ENCODE measurements at places on chromosomes 11 and 22.
A peak's percentile ranks its signal among the peaks of the same experiment; 100 is the strongest.

DNA sequence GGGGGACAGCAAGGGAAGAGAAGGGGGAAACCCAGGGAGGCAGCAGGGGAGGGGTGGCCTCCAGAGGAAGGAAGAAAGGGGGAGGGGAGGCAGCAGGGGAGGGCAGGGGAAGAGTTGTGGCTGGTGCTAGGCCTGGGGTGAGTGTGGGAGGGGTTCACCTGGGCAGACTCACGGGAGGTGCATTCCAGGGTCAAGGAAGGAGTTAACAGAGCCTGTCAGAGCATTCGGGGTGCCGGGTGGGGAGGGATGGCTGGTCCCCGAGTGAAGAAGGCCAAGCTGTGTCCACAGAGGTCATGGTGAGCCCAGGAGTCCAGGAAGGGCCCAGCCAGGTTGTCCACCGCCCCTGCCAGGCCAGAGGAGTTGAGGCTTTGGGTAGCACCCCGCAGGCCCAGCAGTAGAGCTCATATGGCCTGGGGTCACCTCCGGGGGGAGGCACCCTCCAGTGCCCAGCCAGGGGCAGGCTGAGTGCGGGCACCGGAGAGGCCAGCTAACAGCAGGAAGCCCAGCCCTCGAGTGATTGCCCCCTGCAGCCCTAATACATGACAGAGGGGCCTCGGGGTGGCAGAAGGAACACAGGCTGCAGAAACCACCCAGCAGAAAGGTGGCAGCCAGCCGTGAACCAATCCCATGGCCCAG is 31.1 kb upstream of the PPARA start:
- DNase-seq, result no peak

DNA sequence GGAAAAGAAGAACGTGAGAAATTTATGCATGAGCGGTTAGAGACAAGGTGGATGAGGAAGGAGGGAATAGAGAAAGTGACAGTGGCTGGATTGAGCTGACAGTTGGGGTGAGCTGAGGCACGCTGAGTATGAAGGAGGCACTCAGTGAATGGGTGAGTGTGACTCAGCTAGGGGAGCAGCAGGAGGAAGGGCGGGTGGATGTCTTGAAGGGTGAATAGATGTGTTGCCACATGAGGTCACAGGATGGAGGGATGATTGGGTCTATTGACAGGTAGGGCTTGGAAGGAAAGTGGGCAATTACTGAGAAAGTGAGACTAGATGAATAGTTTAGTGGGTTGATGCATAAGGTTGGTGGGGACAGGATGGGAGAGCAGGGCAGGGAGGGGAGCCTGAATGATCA is 8.0 kb downstream of the IFITM10 start:
- no peak for DNase-seq

GRCh38 chr11:12494699-12495098 is 117.3 kb downstream of the PARVA start:
- DNase-seq, result no peak

DNA sequence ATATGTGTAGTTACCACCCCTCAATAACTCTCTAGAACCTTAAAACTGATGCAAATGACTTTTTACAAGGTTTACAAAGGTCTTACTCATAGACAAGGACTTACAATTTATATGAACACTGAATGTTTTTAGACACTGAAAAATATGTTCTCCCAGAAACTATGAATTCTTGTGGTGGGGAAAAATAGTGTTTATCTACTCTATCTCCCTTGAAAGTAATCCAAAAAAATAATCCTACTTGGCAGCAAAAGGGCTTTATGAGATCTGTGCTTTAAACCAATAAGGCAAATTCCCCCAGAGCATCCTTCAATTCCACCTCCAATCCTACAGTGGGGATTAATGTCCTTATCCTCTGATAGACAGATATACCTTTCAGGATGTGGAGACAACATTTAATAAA is 1984.1 kb upstream of the RAG2 start:
- no peak for DNase-seq

- no peak for DNase-seq
Measured at GRCh38 chr11:86753459-86753858, 46.9 kb upstream of the PRSS23 start.

- DNase-seq, result no peak
Measured at GRCh38 chr22:17243524-17243923, 24.3 kb upstream of the ADA2 start.

- DNase-seq, result peak; percentile 55
Measured at GRCh38 chr11:45045683-45046471, 95.2 kb upstream of the TP53I11 start.

- peak; percentile 76 for DNase-seq
Measured at GRCh38 chr11:65588199-65589054, 7.2 kb downstream of the KCNK7 start.

DNA sequence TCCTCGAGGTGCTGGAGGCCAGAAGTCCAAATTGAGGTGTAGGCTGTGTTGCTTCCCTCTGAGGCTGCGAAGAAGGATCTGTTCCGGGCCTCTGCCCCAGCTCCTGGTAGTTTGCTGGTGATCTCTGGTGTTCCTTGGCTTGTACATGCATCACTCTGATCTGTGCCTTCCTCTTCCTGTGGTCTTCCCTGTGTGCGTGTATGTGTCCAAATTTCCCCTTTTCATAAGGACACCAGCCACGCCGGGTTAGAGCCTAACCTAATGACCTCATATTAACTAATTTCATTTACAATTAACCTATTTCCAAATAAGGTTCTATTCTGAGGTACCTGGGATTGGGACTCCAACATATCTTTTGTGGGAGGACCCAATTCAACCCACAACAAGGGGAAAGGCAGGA is 21.5 kb downstream of the RIBC2 start:
- no peak for DNase-seq

- no peak for DNase-seq
Measured at GRCh38 chr22:20992456-20993303, 9.2 kb downstream of the THAP7 start.

- DNase-seq, result no peak
Measured at GRCh38 chr11:107217444-107217843, 199.2 kb upstream of the GUCY1A2 start.

GRCh38 chr11:2772544-2773031 is 72.8 kb upstream of the KCNQ1OT1 start:
- peak; percentile 12 for DNase-seq

DNA sequence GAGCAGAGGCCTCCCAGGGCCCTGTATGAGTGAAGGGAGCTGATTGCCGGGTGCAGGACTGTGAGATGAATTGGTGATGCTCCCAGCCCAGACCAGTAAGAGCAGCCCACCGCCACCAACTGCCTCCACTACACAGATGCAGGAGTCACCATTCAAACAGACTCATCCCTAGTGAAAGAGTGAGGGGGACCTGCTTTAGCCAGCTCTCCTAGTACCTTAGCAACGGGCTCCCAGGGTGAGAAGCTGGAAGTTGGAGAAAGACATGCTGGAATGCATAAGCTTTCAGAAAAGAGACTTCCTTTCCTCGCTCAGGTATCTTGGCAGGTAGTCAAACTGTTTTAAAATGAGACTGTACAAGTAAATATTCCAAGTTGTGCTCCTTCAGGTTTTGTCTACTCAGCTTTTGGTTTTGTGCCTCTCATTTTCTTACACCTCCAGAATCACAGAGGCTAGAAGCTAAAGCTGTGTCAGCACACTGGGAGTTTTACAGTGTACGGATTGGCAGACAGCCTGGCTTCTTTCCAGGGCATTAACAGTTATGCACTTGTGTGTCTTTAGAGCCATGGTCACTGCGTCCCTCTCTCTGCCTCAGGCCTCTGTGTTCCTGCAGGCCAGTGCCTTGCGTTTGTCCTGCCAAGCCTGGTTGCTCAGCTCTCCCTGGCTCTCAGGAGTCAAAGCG is 146.2 kb downstream of the ATXN10 start:
- peak; percentile 75 for DNase-seq

- no peak for DNase-seq
Measured at GRCh38 chr11:10599388-10600175, 31.1 kb upstream of the LYVE1 start.

DNA sequence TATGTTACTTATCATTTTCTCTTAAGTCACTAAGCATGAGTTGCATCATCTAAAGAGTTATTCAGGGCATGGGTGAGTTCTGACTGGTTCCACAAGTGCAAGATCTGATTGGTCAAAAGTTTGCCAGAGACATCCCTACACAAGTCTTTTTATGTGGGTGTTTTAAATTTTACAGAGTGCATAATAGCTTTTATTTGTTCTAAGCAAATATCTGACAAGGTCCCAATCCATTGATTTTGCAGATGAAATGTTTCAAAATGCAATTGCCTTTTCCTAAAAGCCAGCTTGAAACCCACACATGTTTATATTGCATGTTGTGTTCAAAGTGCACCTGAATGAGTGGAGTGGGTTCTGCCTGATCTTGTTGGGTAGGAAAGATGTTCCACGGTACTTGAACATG is 101.7 kb upstream of the PAX6 start:
- DNase-seq, result no peak

- no peak for DNase-seq
Measured at GRCh38 chr11:119652907-119653659, 75.9 kb downstream of the NECTIN1 start.

DNA sequence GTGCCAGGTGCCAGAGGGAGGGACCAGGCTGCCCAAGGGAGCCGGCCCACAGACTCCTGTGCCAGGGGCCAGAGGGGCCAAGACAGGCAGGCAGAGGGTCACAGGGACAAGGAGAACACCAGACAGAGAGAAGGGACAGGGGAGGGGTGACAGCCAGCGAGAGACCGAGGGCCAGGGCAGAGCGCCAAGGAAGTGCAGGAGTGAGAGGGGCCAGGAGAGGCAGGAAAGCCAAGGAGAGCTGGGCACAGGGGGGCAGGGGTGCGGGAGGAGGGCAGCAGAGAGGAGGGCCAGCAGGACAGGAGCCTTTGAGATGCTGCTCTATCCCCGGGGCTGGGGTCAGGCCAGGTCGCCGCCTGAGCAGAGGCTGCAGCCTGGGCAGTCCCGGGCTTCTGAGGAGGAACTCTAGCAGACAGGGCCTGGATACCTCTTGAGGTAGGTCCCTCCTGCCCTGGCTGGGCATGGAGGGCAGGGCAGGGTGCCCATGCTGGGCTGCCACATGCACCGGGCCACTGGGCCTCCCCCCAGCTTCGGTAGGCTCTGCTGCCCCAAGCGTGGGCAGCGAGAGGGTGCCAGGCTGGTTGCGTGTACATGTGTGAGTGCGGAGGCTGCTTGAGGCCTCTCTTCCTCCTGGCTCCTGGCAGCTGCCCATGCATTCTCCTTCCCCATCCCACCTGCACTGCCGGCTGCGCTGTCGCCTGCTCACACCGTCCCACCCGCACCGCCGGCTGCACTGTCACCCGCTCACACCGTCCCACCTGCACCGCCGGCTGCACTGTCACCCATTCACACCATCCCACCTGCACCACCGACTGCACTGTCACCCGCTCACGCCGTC is 12.2 kb downstream of the LSP1 start:
- peak; percentile 38 for DNase-seq

DNA sequence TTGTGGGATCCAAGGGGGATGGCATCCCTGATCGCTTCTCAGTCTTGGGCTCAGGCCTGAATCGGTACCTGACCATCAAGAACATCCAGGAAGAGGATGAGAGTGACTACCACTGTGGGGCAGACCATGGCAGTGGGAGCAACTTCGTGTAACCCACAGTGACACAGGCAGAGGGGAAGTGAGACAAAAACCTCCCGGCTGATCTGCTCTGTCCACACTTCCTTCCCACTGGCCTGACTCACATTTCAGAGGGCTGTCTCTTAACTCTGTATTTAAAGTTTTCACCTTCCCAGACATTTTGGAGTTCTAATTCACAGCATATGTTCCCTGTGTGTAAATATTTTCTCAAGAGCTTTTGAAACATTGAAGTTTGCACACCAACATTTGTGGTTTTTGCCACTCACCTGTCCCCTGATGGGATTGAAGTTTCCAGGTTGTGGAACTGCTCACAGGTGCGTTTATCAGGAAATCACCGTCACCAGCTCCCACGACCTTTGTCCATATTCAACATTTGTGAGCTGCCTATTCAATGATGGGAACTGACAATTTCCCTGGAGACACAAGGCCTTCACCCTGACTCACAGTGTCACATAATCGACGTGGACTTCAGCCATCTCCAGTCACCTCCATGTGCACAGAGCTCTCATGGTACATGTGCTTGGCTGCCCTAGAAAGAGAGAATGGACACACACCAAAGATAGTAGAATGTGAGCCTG is 99.2 kb downstream of the VPREB1 start:
- no peak for DNase-seq

- no peak for DNase-seq
Measured at GRCh38 chr11:803770-804598, 1.0 kb downstream of the PIDD1 start.

- no peak for DNase-seq
Measured at GRCh38 chr22:28977481-28977971, 84.1 kb downstream of the C22orf31 start.

GRCh38 chr11:122267602-122268001 is 151.6 kb upstream of the BLID start:
- no peak for DNase-seq

DNA sequence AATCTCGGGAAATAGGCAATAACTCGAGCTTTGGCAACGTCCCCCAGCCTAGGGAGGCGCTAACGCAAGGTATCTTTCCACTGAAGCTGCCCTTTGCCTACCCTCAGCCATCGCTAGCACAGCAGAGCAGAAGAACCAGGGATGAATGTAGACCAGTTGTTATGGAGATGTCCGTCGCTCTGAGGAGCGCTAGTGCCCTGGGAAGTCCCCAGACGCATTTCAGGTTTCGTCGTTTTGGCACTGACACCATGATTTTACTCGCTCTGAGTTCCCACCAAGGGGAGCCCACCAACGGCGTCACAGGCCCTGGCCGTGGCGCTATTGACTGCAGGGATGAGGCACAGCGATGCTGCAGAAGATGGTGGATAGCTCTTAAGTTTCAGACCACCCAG is 22.7 kb upstream of the BDNF start:
- no peak for DNase-seq

GRCh38 chr22:19207401-19207808 is 28.9 kb upstream of the SLC25A1 start:
- DNase-seq, result no peak

- no peak for DNase-seq
Measured at GRCh38 chr22:49404020-49404419, 423.7 kb downstream of the BRD1 start.

DNA sequence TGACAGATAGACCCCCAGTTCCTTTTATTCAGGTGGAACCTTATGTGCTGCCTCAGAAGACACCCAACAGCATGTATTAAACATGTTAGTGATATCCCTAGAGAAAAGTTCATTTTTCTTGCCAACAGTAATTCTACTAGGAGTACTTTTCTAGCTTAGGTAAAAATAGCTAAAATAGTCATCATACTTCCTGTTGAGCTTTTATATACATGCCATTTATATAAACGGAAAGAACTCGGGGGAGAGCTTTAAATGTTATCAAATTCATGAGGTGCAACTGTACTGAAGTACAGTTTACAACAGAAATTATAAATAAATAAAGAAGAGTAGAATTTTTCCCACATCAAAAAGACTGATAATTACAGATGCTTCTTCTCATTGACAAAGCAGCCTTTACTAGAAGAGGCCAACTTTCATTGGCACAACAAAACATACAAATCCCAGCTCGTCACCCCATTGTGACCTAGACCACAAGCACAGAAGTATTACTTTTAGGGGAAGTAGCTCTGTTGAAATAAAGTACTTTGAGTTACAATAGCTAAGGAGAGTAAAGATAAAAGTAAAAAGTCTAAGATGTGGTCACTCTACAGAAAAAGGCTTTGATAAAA is 59.1 kb upstream of the POU2AF2 start:
- DNase-seq, result no peak

GRCh38 chr22:24037851-24038765 is 27.0 kb downstream of the CABIN1 start:
- DNase-seq, result no peak
